ENCODE measurements at places on chromosomes 11 and 22.

DNA sequence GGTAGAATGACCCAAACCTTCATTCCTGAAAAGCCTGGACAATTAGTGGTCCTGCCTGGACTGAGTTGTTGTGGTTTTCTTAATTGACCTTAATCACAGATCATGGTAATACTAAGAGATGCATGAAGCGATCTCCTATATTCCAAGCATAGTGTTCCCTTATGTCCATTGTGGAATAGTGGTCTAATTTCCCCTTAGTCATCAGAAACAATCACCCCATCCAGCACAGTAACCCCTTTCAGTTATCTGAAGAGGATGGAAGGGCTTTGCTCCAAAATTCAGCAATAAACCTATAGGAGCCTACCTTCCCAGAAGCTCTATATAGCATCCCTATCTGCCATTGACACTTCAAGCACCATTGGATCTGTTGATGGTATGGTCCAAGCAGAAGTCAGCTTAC is 6.8 kb upstream of the MS4A5 start:
- no peak for DNase-seq

- DNase-seq, result no peak
Measured at GRCh38 chr11:15186146-15186545, 71.4 kb downstream of the INSC start.

- DNase-seq, result no peak
Measured at GRCh38 chr11:82903843-82904586, 2.5 kb downstream of the DDIAS start.

GRCh38 chr11:8747173-8747572 is 64.6 kb downstream of the RPL27A start:
- no peak for DNase-seq

- peak; percentile 82 for DNase-seq
Measured at GRCh38 chr11:118342503-118343161, at the start of gene CD3D. Gene CD3D, minus strand, starts transcription at chr11:118342705. Its CDS starts 98 bp downstream, at chr11:118342607.

DNA sequence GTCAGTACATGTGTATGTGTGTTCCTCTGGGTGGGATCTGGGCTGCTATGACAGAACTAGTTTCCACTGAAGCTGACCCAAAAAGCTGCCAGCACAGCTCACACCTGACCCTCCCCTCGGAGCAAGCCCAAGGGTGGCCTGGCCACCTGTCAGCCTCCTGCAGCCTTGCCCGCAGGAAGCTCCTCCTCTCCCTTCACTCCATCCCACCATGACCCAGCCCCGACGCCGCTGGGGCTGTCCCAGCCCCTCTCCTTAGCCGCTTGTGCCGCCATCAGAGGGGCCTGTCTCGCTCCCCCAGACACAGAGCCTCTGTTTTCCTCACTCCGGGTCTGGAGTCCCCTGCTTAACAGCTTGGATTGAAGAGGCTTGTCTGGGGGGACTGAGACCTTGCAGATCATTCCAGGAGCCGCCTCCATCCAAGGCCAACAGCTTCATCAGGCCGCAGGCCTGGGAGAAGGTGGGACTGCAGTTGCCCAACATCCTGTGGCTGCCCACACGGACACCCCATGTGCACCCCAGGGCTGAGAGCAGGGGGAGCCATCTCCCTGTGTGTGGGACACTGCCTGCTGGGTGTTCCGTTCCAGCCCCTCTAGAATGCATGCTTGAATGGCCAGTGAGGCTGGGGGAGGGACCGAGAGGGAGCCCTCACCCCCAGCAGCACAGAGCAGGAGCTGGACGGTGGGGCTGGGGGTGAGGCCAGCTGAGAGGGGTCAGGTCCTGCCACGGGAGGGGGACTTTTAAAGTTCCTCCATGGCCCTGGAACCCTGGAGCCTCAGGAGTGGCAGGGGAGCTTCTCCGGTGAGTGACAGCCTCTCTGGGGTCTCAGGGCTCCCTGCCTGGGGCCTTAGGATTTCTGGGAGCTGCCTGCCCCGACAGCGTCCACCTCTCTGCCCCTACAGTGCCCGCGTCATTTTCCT is 696 bp downstream of the MRGPRF start:
- DNase-seq, result no peak

DNA sequence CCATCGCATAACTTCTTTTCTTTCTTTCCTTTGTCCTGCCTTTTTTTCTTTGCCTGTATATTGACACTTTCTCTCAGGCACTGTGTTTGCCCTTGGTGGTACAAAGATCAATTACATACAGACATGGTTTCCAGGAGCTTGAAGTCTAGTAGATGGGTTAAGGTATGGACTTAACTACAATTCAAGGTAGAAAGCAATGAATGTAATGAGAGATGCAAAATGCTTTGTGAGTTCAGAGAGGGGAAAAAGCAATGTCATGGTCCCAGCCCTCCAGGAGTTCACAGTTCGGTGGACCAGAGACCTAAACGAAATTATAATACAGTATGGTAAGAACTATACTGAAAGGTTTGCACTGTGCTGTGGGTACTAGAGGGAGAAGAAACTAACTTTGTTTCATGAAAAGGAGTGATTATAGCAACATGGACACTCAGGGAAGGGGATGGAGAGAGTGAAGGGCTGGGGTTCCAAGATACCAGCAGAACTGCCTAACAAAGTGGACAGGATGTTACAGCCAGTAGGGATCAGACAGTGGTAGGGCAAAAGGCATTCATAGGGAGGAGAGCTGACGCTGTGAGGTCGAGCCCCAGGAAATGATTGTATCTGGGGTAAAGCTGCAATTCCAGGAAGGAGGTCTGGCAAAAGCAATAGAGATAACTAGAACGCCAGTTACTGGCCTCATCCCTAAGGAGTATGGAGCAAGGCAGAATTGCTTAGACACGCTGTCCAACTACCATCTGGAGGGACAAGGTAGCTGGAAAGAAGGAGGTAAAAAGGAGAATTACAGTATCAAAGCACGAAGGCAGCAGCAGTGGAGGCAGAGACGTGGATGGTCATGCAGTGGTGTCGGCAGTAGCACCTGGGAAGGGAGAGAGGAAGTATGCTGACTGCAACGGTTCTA is 158.3 kb upstream of the MTMR2 start:
- no peak for DNase-seq

- peak; percentile 46 for DNase-seq
Measured at GRCh38 chr11:118003456-118003855, 17.3 kb downstream of the IL10RA start.

- DNase-seq, result no peak
Measured at GRCh38 chr22:47162865-47163264, 400.4 kb downstream of the TBC1D22A start.

DNA sequence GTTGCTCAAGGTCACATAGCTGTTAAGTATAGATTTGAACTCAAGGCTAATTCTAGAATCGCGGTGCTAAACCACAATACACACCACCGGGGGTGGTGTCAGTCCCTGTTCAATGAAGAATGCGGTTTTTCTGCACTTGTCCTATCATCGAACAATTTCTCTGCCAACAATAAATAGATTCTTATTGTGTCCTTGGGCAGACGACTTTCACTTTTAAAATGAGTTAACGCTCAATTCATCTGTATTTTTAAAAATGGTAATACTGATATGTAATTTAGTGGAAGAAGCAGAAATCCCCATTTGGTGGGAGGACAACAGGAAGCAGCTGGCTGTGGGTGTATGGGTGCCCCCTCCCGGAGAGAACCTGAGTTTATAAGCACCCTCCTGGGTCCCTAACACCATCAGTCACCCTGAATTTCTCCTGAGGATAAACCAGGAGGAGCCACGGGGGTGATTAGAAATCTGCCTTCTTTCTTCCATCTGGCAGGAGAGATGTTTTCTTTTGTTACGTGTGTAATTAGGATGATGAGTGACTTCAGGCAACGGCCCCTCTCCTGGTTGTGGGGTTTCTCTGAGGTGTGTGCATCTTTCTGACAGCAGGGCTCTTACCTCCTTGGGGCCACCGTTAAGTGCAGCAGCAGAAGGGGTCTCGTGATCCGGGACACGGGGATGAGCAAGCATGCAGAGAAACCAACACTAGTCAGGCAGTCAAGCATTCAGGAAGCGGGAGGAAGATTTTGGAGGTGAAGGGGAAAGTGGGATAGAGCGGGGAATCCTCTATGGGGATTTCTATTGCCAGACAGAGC is 87.7 kb downstream of the GRAMD1B start:
- DNase-seq, result no peak

GRCh38 chr11:134519390-134519750 is 107.3 kb upstream of the B3GAT1 start:
- DNase-seq, result no peak

- DNase-seq, result no peak
Measured at GRCh38 chr11:69951821-69952220, 126.3 kb upstream of the ANO1 start.

- no peak for DNase-seq
Measured at GRCh38 chr11:113942256-113942655, 32.7 kb upstream of the HTR3A start.

GRCh38 chr11:65298131-65298535 is 16.5 kb upstream of the CDC42EP2 start:
- no peak for DNase-seq

GRCh38 chr11:34203377-34203871 is 98.0 kb downstream of the NAT10 start:
- DNase-seq, result no peak

DNA sequence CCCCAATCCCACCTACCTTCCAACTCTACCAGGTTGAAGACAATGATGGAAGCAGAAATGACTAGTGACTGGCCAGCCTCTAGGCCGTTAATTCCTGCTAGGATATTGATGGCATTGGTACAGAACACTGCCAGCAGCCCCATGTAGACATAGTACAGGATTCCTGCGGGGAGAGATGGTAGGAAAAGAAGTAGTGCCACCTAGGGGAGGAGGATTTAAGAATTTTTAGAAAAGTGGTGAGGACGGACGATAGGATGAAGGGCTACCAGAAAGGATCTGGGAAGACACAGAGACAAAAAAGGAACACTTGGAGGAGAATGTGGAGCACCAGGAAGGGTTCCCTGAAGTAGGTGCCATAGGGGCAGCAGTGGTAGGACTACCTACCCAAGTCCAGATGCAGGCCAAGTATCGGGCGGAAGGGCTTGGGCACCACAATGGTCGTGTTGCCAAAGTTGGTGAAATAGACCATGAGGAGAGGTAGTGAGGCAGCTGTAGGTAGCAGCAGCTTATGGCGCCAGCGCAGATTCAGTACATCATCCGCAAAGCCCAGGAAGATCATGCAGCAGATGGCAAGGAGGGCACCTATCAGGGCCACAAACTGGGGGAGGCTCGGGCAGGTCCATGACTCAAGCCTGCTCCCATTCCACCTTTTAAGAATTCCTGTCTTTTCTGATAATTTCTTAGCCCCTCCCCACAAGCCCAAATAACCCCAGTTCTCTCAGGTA is 1.2 kb downstream of the DPAGT1 start:
- no peak for DNase-seq

DNA sequence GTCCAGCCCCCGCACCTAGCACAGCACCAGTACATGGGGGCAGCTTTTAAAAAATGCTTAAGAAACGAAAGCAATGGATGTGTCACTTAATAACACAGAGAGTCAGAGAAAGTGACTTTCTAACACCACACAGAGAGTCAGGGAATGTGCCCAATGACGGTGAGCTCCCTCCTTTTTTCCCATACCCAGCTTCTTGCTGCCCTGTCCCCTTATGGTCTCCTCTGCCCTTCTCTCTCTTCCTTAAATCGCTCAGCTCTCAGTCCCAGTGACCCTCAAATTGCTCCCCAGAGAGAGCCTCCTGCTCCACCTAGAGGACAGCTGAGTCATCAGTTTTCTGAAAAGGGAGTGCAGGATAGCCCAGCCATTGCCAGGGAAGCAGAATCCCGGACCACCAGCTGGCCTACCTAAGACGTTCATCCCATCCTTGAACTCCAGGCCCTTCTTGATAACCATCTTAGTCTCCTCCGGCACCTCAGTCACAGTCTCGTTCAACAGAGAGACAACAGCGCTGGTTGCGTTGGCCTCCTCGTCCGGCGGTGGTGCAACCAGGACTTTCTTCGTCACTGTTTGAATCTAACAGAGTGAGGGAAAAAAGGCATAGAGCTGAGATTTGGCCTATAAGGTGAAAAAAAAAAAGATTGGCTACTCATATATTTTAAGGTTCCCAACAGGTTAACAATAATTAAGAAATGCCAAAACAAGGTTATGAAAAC is 113.5 kb downstream of the SLC1A2 start:
- peak; percentile 66 for DNase-seq

DNA sequence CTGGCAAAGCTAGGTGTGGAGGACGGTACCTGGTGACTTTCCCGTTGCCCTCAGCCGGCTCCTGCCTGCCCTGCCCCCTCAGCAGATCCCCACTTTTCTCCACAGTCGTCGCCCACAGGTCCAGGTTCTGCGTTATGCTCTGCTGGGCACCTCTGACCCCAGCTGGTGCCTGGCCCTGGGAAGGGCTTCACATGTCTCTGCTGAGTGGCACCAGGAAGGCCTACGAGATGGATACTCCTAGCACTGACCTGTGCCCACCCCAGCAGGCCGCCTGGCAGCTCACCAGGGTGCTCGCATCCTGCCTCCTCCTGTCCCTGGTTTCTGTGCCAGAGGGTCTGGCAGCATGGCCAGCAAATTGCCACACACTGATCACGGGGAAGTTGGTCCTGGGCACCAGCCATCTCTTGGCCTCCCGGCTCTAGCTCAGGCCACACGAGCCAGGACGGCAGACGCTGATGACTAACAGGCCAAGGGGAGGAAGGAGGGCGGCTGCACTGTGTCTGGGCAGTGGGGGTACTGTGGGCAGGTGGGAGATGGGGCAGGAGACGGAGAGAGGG is 13.8 kb downstream of the CARS1 start:
- no peak for DNase-seq

DNA sequence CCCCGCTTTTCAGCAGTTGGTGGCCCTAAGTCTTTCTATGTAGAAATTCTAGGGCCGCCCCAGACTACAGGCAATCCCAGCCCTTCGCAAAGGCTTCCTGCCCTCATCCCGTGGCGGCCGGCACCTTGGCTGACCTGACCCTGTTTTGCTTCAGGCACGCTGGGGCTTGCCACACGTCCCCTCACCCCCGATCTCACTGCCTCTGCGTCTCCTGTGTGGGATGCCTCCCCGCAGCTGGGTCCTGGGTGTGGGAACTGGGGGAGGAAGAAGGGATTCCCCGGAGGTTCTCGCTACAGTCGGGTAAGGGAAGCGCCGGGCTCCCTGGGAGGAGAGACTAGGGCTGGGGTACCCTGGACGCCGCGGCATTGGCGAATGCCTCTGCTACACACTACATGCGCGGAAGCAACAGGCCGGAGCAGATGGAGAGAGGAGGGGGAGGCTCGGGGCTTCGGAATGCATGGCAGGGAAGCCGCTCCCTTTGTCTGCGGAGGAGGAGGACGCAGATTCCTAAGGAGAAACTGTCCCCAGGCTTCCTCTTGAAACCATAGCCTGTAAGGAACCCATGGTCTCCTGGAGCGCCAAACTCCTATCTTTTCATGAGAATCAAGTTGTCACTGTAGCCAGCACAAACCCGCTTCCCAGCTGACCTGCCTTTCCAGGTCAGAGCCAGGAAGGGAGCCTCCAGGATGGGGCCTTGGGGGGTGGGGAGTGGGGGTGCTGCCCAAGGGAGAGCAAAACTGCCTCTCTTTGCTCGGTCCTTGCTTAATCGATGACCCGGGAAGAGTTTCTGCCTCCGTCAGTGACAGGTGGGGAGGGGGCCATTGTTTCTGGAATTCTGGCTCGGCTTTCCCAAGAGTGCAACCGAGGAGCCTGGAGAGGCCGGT is 1.4 kb downstream of the DTX4 start:
- peak; percentile 18 for DNase-seq

GRCh38 chr11:46116007-46116711 is 5.1 kb downstream of the PHF21A start:
- no peak for DNase-seq
